ENCODE measurements at places on chromosomes 5 and 9.

- DNase-seq = no peak
Observed at GRCh38 chr5:148378670-148379069, 5.1 kb upstream of the FBXO38 start.

GRCh38 chr5:31895199-31895820, 256.4 kb downstream of the PDZD2 start:
- no peak for DNase-seq

DNA sequence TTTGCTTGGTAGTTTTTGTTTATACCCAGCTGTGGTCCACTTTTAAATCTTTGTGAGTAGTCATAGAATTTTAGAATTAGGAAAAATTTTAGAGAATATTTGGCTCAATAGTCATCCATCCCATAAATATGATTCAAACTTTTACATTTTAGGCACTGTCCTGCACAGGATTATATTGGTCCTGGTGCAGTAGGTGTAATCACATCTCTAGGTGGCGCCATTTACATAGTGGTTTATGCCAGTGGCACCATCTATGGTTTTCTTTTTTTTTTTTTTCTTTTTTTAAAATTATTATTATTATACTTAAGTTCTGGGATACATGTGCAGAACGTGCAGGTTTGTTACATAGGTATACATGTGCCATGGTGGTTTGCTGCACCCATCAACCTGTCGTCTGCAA, 260.7 kb upstream of the KCNN2 start:
- no peak for DNase-seq

GRCh38 chr5:122751293-122751782, 23.5 kb upstream of the SNX2 start:
- DNase-seq = no peak

- no peak for DNase-seq
Observed at GRCh38 chr9:69265891-69266290, 59.1 kb upstream of the ENTREP1 start.

DNA sequence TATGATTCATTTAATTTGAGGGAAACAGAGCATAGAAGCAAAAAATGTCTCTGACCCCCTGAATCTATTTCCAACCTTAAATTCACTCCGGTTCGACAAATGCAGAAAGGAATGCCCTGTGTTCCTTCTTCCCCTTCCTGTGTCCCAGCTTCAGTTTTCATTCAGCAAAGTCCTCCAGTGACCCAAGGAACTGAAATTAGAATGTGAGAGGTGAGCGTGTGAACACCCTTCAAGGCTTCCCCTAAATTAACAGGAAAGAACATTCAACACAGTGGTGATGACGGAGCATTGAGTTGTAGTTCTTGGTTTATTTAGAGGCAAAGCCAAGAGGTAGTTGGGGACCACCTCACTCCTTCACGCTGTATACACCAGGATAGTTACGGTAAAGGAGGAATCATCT, 97.6 kb upstream of the CTSL start:
- no peak for DNase-seq

DNA sequence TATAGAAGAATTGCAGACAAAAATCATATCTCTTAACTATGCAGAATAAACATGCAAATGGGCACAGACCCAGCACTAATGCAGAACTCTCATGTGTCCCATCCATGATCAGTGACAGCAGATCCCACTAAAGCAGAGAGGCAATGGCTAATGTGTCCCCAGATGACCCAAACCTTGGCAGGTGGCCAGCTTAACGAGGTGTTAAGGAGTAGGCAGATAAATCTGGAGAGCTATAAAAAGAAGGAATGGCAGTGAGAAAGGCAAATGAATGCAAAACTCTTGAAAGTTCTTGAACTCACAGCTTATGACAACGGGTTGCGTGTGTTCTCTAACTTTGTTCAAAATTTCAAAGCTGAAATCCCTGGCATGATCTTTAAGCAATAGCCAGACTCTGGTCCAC, 265.4 kb downstream of the RASEF start:
- no peak for DNase-seq

- DNase-seq = no peak
Observed at GRCh38 chr9:19186232-19186631, 44.3 kb upstream of the DENND4C start.

DNA sequence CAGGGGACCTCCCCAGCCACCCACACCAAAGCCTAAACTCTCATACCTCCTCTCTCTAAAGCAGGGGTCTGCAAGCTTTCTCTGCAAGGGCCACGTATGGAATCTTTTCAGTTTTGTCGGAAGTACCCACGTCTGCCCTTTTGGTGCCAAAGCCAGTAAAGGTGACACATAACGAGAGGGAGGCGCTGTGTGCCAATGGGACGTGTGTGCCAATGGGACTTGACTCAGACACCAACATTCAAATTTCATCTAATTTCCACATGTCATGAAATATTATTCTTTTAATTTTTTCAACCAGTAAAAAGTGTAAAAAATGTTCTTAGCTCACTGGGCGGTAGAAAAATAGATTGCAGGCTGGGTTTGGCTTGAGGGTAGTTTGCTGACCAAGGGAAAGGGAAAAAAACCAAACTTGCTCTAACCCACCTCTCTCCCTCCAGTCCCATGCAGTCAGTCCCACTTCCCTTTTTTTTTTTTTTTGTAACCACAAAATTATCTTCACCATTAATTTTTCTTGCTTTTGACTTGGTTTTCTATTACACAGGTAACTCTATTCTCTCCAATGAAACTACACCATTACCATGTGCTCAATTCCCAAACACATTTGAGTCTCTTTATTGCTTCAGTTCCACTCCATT, 25.5 kb downstream of the OR2V1 start:
- no peak for DNase-seq

DNA sequence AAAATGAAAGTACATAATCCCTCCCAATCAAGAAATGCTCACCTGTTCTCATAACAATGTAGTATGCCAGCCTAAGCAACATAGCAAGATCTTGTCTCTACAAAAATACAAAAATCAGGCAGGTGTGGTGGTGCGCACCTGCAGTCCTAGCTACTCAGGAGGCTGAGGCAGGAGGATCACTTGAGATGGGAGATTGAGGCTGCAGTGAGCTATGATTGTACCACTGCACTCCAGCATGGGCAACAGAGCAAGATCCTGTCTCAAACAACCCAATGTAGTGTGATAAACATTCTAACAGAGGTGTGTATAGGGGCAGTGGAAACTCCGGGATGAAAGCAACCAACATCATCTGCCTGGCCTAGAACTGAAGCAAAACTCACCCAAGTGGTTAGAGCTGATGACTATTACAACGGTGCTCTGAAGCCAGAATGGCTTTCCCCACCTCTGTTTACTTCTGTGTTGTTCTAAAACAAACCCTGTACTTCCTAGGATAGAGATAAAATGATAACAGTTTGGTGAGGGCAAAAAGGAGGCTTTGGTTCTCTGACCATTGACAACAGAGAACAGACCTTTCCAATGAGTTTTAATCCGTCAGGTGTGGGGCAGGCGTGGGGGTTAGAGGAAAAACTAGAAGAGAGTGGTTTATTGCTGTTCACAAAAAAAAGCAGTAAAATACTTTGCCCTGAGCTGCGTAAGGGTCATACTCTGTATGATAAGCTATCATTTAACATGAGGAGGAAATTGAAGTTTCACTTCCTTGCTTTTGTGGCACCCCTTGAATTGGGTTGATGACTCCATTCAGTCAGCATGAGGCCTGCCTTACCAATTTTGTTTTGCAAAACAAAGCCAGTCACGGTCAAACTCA, 18.9 kb downstream of the WNT8A start:
- no peak for DNase-seq

GRCh38 chr9:22307013-22307711, 139.5 kb upstream of the DMRTA1 start:
- DNase-seq = no peak

DNA sequence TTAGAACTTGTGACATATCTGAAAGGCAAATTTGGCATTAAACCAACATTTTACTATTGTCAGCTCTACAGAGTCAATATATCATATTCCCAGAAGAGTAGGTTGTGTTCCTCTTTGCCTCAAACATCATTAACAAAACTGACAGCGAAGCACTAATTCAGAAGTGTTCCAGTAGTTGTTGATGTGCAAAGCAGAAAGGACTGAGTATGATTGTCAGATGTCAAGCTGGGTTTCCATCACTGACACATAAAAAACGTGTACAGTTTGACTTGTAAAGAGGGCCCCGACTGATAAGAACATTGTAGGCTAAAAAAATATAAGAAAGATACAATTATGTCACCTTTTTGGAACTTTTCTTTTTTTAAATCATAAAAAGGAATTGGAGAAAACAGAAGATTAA, 101.5 kb upstream of the ZNF608 start:
- no peak for DNase-seq

GRCh38 chr5:102801371-102801770, 46.3 kb downstream of the PAM start:
- no peak for DNase-seq

DNA sequence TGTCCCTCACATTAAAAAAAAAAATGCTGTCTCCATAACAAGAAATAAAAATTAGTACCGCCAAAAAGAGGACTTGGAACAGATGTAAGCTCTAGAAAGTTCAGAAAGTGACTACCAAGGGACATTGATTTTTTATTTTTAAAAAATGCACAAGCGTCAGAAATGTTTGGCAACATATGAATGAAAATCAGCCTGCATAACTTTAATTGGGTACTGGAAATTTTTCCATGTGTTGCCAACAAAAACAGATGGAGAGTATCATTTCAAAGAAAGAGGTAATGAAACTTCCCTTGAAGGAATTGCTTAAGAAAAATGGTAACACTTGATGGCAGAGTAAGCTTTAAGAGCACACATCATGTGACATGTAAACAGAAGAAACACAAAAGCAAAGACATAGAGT, 47.2 kb downstream of the OR2K2 start:
- DNase-seq = no peak

DNA sequence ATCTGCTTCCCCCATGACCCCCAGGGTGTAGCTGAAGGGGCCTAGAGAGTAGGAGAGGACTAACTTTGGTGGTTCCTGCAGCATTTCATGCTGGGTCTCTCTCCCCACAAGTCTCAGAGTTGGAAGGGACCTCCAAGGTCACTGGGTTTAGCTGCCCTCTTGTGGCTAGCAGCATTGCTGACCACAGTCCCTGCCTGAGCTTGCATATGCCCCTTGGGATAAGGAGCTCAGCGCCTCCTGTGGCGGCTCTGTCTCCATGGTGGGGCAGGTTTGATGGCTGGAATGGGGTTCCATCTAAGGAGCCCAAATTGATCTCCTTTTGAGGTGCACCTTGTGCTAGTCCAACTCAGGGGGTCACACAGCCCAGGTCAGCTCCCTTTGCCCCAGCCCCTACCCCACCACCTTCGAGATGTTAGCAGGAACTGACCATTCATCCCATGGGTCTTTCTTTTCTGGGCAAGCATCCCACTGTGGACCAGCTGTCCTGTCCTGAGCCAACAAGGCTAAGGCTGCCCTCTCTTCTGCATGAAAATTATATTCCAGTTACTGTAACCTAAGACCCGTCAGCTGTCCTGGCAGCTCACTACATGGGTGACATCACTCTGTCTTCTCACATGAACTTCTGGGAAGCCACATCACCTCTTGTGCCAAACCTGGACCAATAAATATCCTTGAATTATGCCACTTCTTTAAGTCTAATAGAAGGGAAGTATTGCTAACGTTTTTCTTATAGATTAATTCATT, 196.2 kb downstream of the HSPA4 start:
- DNase-seq = peak; percentile 10

DNA sequence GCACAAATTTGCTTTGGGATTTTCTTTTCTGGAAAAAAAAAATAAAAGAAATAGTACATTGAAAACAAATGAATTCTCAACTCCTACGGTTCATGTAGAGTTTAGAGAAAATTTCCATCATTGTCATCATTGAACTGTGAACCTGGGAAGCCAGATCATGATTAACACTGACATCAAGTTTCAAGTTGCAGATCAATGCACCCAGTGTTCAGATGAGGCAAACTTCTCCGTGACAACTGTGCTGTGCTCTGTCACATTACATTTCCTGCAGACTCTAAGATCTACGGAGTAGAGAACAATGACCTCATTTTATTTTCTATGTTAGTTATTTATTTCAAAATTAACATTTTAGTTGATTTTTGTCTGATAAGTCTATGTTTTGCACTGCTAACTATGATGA, 99.7 kb downstream of the MAP1B start:
- DNase-seq = no peak

GRCh38 chr5:9301200-9301599, 244.7 kb downstream of the SEMA5A start:
- no peak for DNase-seq

DNA sequence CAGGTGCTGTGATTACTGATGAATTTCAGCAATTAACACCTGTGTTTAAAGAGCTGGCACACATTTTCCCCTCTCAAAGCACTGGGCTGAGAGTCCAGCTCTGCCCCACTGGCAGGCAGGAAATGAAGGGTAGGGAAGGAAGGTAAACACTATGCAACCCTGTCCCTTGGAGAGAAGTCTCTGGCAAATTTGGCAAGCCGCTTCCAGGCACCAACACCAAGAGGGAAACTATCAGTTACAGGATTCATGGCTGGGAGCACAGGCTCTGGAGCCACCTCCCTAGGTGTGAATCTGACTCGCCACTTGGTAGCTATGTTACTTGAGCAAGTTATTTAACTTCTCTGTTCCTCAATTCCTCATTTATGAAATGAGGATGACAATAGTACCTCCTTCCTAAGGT, 3.3 kb downstream of the ANKS6 start:
- no peak for DNase-seq

GRCh38 chr9:79610791-79611614, 39.2 kb downstream of the TLE4 start:
- DNase-seq = no peak

- DNase-seq = no peak
Observed at GRCh38 chr5:76544268-76544926, 78.8 kb downstream of the F2RL2 start.

DNA sequence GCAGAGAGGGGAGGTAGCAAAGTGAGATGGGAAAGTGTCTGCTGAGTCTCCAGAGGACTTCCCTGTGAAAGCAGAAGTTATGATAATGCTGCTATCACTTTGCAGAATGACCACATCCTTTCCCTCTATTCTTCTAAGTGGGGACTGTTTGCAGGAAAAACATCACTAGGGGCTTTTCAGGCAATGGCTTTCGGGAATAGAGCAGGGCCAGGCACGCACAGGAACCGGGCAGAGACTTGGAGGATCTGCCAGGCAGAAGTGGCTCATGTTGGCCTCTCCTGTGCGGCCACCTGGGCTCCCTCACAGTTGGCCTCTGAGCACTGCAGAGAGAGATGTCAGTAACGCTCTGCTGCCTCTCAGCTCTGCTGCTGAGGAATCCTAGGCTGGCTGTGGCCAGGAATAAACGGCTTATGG, 214.7 kb downstream of the MAST4 start:
- DNase-seq = no peak

Data from anterior cingulate cortex (tissue), 58 donors.